Stimulated activated CD4-positive, alpha-beta T cell treated with anti-CD3 and anti-CD28 coated beads, Interleukin-4, amount 100 ng/mL, for 1 hour (primary cell): ENCODE measurements at places on chromosomes 11 and 22.

- no peak for DNase-seq
Measured at GRCh38 chr11:46952553-46952952, 16.0 kb downstream of the CSTPP1 start.

GRCh38 chr11:64665411-64665821 lies 57.6 kb downstream of the NRXN2 start:
- DNase-seq, result no peak

- no peak for DNase-seq
Measured at GRCh38 chr11:5847711-5848110, 6.0 kb upstream of the OR52E6 start.

DNA sequence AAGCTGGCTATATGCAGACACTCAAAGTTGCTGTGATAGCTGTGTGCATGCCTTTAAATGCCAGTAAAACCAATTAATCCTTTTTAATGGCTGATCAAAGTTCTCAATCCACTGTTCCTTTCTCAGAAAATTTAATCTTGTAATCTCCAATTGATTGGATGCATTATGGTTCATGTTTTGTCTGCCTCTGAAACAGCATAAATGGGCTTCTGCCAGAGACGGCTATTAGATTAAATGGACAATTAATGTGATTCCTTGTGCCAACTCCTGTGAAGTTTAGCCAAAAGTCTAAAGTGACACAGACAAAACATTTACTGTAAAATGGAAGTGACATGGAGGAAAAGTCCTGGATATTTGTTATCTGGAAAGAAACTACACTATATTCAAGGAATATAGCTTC lies 952.5 kb upstream of the FAT3 start:
- no peak for DNase-seq

- DNase-seq, result no peak
Measured at GRCh38 chr11:116692318-116693101, 80.3 kb downstream of the BUD13 start.

GRCh38 chr11:73939096-73939495 lies 11.7 kb upstream of the DNAJB13 start:
- DNase-seq, result no peak

DNA sequence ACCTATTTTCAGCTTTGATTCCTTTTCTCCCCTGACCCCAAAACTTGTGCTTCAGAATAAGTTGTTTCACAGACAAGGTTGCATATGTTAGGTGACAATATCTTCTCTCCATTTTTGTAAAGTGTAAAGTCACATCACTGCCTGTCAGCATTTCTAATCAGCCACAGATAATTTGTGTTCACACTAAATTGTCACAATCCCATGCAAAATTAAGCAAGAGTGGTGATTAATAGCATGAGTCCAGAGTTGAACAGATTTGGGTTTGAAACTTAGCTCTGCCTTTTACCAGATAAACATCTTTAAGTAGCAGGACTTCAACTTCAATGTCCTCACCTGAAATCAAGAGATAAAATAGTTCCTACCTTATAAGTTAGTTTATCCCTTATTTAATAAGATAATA lies 80.1 kb downstream of the MICAL2 start:
- no peak for DNase-seq

- DNase-seq, result no peak
Measured at GRCh38 chr11:120244476-120245365, 4.8 kb downstream of the POU2F3 start.

DNA sequence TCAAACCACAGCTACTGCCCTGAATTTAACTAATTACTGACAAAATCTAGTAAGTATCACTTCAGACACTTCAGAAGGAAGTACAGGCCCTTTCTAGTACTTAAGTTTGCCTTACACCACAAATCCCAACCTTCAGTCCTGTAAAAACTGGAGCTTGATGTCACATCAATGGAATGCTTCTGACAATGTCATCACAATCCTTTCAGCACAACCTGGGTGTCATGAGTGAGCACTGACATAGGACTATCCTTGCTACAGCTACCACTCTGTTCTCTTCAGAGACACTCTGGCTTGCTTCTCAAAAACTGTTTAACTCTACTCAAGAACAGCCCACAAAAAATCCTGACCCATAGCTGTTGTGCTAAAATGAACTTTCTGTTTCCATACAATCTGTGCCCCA lies 108.2 kb downstream of the RRM1 start:
- DNase-seq, result no peak

GRCh38 chr11:133988686-133989410 lies 32.1 kb upstream of the IGSF9B start:
- DNase-seq, result no peak

DNA sequence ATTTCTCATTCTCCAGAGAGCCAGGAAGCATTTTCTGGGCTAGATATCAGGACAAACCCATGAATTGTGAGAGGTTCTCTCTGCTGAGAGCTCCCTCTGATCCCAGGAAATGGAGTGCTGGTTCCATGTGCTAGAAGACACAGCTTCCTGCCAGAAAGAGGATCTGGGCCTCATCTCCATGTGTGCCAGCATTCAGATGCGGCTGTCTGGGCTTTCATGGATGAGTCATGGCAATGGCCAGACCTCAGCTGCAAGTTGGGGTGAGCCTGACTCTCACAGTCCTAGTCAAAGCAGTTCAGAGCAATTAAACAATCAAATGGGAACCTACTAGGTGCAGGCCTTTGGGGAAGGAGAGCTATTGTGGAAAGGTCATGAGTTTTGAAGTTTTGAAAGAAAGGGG lies 82.3 kb upstream of the EED start:
- no peak for DNase-seq

GRCh38 chr11:112605093-112605666 lies 344.5 kb upstream of the PLET1 start:
- no peak for DNase-seq

DNA sequence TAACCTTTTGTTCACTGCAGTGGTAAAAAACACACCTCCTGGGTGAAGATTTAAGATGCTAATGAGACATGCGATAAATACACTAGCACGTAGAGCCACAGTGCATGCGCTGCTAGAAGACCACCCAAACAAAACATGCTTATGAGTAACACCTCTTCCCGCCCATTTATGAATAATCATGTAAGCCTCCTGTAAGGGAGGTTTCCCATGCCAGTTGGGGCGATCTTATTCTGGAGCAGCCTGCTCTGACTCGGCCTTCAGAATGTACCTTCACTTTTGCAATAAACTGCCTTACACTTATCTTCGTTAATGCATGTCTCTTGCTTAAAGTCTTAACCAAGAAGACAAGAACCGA lies 18.1 kb upstream of the SCARF2 start:
- DNase-seq, result no peak

DNA sequence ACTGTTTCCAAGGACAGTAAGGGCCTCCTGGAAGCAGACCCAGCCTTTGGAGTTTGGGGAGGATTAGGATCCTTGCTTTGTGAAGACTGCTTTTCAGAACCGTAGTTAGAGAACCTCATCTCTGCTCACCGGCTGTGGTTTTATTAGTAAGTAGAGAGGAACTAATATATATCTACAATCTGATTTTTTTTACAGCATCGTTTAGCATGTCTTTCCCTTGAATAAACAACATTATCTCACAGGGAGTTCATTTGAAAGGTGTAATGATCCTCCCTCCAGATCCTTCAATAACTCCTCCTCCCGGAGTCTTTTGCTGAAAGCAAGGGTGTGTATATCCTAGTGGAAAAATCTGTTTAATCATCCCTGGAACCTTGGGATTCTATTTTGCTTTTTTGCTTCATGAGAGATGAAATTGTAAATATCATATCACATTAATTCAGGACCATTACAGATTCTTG lies 132.7 kb downstream of the DBX1 start:
- no peak for DNase-seq

GRCh38 chr11:69569306-69570200 lies 71.4 kb upstream of the CCND1 start:
- DNase-seq, result no peak

DNA sequence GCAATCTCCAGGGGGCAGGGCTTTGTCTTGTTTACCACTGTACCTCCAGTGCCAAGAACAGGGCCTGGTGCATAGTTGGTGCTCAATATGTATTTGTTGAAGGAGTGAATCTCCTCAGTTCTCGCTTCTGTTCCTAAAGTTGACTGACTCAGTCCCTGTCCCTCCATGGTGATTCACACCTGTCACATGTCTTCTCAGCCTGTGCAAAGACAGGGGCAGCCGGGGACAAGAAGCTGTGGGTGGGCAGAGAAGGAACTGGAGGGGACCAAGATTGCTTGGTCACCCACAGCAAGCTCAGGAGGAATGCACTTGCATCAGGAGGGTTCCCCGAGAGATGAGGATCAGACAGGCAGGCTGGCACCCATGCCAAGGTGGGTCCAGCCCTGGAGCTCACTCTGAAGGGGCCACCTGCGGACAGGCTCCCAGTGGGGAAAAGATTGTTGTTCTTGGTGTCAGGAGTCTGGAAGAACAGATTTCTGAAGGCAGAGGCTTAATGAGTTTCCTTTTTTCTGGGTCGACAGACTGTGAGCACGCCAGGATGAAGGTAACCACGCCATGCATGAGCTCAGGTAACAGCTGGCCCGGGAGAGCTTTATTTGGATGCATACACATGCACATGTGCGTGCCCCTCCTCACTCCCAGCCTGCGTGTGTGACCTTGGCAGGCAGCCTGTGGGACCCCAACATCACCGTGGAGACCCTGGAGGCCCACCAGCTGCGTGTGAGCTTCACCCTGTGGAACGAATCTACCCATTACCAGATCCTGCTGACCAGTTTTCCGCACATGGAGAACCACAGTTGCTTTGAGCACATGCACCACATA lies 16.9 kb downstream of the IL17RA start:
- DNase-seq, result no peak

GRCh38 chr11:14376920-14377319 lies 17.9 kb upstream of the RRAS2 start:
- DNase-seq, result no peak

DNA sequence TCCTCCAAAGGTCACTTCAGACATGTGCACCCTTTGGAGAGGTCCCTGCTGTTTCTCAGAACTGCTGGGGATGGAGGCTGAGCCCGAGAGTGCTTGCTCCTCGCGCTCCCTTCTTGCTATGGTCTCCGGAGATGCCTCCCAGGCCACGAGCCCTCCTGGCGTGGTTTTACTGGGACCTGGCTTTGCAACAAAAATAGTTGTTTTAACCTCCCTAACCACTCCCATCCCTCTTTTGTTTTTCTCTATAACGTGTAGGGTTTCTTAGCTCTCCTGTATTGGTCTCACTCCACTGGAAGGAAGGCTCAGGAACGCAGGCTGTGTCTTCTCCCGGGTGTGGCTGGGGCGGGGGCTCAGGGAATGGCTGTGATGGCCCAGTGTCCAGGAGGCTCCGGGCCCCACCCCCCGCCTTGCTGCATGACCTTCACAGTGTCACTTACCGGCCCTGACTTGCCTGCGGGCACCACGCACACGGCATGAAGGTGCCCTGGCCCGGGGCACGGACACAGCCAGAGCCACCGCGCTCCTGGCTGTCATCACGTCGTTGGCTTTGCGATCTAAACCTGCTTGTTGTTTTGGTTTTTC lies 5.6 kb downstream of the PTDSS2 start:
- DNase-seq, result no peak

DNA sequence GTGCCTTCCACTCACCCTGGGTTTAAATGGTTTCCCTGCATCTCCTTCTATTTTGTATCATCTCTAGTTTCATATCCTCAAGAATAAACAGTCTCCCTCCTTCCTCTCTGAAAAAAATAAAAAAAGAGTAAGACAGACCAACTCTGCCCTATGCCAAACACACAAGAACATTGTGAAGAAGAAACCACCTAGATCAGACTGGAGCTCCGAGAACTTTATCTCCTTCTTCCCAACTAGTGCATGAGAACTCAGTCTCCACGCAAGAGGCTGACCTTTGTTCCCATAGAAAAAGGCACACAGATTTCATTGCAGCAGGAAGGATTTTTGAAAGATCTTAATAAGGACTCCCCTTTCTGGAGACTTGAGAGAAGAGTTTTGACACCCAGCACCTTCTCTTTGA lies 8.7 kb upstream of the PEX26 start:
- no peak for DNase-seq

DNA sequence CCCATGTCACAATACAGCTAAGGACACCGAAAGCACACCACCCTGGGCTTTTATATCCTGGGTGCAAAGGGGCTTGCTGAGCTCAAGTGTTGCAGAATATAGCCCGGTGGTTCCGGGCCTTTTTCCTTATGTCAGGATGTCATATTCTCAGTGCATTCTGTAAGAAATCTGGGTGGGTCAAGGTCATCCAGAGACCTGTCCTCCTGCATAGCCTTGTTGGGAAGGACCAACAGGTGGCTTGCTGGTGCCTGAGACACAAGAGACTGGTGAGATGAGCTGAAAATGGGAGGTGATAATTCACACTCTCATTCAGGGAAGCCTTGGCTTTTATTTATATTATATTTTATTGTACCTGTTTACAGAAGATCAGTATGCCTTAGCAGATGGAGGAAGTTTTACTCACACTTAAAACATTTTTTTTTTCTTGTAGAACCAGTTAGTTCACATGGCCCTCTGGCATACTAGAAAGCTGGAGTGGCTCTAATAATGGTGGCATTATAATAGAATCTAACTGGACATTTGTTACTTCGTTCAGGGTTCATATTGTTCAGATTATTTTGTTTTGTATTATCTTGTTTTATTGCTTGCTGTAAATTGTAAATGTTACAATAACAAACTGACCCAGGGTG lies 14.6 kb upstream of the TMEM123 start:
- DNase-seq, result no peak

DNA sequence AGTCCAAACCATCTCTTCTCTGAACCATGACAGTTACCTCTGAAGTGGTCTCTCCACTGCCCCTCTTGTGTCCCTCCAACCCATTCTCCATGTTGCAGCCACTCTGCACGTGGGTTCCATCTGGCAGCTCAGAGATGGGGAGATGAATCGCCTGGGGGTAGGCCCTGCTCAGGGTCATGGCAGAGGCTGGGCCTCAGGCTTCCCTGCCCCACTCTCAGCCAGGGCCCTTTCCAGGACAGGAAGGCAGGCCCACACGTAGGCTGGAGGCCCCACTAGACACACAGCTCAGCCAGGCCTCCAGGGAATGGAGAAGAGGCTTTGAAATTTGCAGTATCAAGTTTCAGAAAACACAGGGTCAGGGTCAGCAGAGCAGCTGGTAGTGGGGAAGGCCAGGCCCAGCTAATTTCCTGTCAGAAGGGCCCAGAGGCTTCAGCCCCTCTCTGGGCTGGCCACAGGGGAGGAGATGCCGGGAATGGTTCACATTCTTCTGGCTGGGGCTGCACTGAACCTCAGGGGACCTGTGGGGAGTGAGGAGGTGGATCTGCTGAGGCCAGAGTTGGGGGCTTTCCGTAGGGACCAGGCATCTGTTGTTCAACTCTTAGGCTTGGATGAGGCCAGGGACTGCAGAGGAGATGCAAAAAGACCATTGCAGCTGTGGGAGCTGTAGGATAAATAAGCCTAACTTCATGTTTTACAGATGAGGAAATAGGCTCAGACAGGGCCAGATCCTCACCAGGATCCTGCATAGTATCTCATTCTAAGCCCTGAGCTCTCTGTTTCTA lies 101.6 kb downstream of the SWAP70 start:
- DNase-seq, result no peak

DNA sequence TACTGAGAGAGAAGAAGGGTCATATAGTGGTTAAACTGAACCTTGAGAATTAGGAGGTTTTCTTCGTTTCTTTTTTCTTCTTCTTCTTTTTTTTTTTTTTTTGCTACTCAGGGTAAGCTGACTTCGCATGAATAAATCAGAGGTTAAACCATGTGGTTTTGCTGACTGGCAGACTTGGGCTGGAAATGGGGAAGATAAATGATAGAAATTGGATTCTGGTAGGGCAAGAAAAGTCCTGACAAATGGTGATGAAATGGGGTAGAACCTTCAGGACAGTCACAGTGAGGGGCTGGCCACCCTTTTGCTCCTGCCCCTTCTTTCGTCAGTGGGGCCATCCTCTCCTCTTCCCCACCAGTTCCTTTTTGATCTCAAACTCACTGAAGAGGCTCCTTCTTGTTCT lies 1.6 kb upstream of the SWAP70 start:
- no peak for DNase-seq
